ENCODE measurements at places on chromosomes 16 and 17. TPM values are rescaled to one million over a fixed set of nuclear protein-coding genes. Genes with fewer than 3 reads are reported as not detected.

The GDPD3 gene
- 1.1 TPM for total RNA-seq

The CTRL gene
- total RNA-seq, result 0.33 TPM

The CCL17 gene
- not detected for total RNA-seq

The GOT2 gene
- total RNA-seq, result 53.0 TPM

The CLEC18A gene
- total RNA-seq, result 0.22 TPM

All from uterine smooth muscle cell (primary cell).